CD4-positive, alpha-beta T cell treated with Interleukin-6 at 100 ng/mL for 8 hours (primary cell): ENCODE measurements at places on chromosomes 2 and 18.

GRCh38 chr2:174760845-174761473, 3.3 kb downstream of the CHRNA1 start:
- no peak for DNase-seq

GRCh38 chr2:236351966-236352525, 87.8 kb upstream of the ASB18 start:
- DNase-seq: no peak

- no peak for DNase-seq
Observed at GRCh38 chr2:45339253-45339652, 271.8 kb downstream of the SRBD1 start.

DNA sequence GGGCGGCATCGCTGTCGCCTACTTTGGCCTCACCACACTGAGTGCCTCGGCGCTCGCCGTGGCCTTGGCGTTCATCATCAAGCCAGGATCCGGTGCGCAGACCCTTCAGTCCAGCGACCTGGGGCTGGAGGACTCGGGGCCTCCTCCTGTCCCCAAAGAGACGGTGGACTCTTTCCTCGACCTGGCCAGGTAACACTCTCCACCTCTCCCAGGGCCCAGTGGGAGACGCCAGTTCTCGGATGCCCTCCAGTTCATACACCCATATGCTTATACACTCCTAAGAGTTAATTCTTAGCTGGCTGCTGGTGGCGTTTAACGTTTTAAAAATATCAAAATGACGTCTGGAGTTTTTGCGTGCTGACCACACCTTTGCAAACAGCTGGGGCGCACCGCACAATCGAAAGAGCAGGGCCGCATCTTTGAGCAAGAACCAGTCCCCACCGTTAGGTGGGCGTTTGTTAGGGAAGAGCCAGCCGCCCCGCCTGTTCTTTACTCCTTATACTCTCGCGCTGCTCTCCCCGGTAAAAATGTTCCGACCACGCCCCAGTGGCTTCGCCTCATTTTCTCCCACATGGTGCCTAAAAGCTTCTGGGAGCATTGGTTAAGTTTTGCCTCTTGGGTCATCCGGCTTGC, 899 bp downstream of the SLC1A4 start:
- DNase-seq: no peak

DNA sequence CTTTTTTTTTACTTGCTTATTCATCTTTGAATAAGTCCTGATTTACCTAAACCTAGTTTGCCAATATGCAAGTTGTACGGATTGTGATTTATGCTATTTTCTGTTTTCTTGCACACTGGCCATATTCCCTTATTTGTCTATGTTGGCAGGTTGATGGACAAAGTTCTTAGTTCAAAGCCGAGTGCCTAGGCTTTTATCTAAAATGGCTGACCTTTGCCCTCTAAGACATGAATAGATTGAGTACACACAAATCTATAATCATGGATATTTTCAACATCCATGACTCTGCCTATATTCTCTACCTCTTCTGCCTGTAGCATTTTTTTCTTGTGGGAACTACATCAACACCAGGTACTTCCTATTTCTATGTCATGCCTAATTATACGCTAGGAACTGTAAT, 171.7 kb downstream of the TMEFF2 start:
- no peak for DNase-seq

DNA sequence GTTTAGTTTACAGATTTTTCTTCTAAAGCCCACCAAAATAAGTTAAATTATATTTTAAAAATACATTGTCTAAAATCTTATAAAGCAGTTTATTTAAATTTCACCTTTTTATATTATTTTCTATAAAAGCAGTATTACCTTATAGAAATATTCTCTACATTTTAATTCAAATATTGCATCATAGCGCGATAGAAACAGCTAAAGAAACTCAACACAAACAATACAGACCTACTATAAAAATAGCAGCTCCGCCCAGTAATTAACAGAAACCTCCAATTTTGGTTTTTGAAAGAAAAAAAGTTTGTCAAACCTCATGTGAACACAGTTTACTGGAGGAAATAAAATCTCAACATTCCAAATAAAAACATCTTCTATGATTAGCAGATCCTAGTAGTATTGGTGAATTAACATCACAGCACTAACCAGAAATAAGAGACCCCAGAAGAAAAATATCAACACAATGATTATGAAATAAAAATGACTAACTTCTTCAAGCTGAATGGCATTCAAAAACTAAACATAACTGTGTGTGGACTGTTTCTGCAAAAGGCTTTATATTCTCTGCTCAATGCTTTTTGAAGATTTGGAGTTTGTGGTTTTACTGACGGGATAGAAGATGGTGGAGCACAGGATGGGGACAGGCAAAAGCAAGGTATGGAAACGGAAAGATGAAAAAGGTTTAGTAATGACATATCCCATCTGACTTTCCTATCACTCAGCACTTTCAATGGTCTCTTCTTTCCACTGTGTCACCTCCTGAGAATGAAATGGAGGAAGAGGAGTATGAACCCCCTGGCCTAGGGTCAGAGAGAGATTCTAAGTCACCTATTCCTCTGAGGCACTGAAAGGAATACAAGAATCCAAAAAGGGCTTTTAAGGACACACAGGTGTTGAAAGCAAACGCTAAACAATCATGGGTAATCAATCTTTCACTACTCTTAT, 17.5 kb downstream of the MAP4K3 start:
- DNase-seq: no peak

GRCh38 chr2:7009207-7009911, 92.1 kb downstream of the RNF144A start:
- no peak for DNase-seq
